ENCODE measurements at places on chromosomes 2 and 18.

DNA sequence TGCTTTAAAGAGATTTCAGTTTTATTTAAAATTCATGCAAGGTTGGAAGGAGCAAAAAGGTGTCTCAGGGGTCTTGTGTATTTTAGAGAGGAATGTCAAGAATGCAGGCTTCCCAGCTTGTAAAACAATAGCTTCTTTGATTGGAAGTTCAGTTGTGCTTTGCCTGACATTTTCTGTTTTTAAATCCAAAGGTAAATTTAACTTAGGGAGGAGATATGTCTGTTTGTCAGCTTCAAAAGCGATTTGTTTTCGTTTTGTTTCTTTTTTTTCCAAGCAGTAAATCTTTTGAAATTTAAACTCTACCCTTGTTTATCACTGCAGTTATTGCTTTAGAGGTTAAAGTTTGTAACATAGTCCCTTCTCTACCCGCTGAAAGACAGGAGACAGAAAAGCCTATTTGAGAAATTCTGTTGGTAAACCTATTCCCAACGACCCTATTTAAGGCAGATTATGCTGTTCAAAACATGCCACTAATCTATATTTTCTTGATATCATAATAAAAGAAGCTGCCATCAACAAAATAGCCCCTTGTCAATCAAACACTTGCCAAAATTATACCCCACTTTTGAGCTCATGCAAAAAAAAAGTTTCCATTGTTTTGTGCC lies 639.6 kb downstream of the IRS1 start:
- DNase-seq, result no peak

- no peak for DNase-seq
Measured at GRCh38 chr2:230774348-230774951, 61.8 kb downstream of the CAB39 start.

DNA sequence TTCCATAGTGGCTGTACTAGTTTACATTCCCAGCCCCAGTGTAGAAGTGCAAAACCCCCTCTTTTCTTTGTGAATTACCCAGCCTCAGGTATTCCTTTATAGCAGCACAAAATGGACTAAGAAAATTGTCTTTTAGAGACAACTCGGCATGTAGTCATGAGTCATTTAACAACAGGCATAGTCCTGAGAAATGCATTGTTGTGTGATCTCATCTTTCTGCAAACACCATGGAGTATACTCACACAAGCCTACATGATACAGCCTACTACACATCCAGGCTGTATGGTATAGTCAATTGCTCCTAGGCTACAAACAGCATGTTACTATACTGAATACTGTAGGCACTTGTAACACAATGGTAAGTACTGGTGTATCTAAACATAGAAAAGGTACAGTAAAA lies 44.4 kb upstream of the MBP start:
- DNase-seq, result no peak

DNA sequence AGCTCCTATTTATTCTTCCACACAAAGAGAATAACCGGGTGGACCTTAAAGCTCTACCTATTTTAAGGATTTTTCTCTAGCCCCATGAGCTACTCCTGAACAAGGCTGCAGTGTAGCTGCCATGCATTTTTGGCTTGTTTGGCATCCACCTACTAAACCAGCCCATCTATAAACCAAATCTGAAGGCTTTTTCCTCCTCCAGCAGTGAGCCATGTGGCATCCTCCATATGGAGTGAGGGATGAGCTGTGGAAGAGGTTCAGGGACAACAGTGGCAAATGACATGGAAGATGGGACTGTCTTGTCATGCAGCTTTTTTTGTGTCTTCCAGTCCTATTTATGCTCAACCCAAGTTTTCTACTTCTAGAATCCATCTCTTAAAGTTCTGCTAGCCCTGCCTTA lies 100.2 kb downstream of the GALNT3 start:
- no peak for DNase-seq

GRCh38 chr2:174692256-174692919 lies 71.9 kb downstream of the CHRNA1 start:
- DNase-seq, result no peak

DNA sequence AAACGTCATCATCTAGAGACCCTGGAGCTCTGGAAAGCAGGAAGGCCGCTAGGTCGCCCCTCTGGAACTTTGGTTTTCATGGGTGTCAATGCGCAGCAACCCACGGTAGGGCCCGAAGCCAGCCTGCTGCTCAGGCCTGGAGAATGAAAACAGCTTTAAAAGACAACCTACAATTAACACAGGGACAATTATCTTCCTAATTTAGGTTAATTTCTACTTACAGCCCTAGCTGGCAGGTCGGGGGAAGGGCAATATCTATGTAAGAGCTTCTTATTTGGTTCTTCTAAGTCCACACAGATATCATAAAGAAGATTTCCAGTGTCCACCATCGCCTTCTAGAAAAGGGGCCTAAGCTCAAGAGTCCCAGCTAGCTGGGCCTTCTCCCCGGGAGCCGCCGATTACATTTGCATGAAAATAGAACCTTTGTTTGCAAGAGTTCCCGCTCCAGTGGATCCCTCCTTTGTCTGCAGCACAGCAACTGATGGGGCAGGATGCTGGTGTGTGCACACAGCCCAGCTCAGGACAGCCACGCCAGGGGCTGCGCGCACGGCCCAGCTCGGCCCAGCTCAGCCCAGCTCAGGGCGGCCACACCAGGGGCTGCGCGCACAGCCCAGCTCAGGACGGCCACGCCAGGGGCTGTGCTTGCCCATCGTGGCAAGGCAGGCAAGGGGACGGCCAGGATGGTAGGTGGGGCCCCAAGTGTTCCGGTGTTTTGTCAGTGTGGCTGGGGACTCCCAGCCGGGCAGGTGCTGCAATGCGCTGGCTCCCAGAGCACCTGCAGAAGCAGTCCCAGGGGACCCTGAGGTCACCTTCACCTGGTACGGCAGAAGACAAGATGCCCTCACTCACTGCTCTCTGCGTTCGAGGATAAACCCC lies 109.1 kb downstream of the HDAC4 start:
- DNase-seq, result no peak

DNA sequence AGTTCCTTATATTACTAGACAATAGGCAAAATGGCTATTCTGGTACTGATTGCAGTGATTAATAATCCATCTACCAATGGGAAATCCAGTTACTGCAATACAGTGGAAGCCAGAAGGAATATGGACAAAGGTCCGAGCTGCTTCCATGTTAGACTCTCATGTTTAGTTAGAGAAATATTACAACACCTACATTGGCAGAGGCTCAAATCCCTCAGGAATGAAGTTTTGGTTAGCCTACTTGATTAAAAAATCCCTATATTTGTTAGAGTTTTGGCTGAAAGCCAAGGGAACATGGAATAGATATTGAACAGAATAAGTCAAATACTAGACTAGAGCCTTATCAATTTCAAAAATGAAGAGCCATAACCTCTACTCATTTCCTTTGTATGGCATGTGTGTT lies 48.5 kb downstream of the ARL6IP6 start:
- no peak for DNase-seq

- no peak for DNase-seq
Measured at GRCh38 chr2:190950566-190950991, 63.4 kb downstream of the STAT1 start.

- DNase-seq, result no peak
Measured at GRCh38 chr2:100703739-100704138, 116.2 kb upstream of the NPAS2 start.

DNA sequence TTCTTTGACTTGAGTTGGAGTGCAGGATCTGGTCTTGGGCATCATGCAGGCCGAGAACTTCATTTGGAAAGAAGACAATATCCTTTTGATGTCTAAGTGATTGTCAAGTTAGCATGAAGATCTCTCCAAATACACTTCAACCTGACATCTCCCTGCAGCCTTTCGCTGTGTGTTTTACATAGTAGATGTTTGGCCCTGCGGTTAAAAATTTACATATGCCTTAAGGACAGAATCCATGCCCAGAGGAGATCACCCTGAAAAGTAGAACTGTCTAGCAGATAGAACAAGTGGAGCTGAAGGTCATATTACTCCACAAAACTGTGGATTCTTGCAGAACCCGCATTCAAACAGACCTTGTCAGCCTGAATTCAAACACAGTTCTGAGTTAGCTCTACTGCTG lies 409.9 kb downstream of the LPIN1 start:
- no peak for DNase-seq

GRCh38 chr18:26414901-26415440 lies 133.4 kb downstream of the KCTD1 start:
- no peak for DNase-seq

DNA sequence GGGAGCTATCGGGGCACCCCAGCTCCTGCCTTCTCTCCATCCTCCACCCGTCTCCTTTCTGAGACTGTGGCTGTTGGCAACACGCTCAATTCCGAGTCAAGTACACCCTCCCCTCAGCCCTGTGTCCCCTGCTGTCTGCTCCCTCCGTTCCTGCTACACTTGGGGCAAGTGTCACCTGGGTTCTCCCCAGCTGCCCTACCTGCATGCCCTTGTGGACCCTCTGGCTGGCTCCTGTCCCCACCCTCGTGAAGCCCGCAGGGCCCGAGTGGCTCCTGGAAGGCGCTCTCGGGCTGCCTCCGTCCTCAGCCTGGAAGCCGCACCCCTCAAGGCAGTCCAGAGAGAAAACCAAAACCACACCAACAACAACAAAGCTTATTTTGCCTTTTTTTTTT lies 33.9 kb downstream of the PDIA6 start:
- DNase-seq, result no peak

DNA sequence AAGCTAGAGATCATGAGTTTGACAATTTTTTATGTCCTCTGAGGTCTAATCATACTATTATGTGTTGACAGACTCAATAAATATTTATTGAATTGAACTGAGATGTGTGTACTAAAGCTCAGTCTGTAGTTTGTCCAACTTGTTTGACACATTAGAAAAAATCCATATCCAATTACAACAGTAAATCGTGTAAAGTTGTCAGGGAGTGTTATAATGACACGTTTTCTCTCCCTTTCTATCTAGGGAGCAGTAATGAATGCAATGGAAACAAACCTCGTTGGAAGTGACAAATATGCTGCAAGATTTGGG lies 28.4 kb downstream of the ITGA4 start:
- DNase-seq, result no peak

DNA sequence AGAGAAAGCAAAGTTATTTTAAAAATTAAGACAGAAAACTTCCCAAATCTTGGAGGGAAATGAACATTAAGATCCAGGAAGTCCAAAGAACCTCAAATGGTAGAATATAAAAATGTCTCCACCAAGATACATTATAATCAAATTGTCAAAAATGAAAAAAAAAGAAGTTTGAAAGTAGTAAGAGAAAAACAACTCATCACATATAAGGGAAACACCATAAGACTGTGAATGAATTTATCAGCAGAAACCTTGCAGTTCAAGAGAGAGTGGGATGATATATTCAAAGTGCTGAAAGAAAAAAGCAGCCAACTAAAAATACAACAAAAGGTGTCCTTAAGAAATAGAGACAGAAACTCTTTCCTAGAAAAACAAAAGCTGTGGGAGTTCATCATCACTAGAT lies 73.0 kb downstream of the L3MBTL4 start:
- DNase-seq, result no peak

DNA sequence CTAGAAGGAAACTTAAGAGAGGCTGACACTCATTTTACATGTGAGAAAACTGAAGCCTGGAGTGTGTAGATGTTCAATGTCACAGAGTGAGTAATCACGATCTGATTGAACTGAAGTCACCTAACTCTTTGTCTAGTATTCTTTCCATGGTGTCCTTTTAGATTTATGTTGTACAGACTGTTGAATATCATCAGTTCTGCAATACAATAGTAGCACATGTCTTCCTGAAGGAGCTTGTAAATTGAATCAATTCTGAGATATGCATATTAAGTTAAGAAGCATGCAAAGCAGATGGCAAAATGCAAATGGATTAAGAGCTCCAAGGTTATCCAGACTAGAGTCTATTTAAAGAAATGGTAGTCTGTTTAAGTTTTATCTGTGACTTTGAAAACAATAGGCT lies 484.9 kb upstream of the CRIM1 start:
- no peak for DNase-seq

GRCh38 chr18:75723521-75724340 lies 296.2 kb upstream of the SMIM21 start:
- no peak for DNase-seq

GRCh38 chr18:56407646-56408180 lies 230.7 kb downstream of the TXNL1 start:
- no peak for DNase-seq

DNA sequence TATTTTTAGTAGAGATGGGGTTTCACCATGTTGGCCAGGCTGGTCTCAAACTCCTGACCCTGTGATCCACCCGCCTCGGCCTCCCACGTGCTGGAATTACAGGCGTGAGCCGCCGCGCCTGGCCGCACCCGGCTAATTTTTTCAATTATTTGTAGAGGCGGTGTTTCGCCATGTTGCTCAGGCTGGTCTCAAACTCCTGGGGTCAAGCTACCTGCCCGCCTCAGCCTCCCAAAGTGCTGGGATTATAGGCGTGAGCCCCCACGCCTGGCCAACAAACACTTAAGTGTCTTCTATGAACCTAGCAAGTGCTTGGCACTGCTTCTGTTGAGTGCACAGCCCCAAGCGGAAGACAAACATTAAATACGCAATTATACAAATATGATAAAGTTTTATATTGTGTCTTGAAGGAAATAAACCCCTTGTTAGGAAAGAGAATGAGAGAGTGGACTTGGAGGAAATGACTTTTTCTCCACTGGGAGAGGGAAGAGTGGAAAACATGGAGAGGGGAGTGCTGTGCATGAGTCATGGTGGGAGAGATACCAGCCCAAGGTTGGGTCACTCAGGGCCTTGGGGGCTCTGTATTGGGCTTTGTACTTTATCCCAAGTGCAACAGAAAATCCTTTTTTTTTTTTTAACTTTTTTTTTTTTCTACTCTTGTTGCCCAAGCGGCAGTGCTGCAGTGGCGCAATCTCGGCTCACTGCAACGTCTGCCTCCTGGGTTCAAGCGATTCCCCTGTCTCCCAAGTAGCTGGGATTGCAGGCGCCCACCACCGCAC lies 41.4 kb upstream of the ACTR2 start:
- DNase-seq, result no peak

DNA sequence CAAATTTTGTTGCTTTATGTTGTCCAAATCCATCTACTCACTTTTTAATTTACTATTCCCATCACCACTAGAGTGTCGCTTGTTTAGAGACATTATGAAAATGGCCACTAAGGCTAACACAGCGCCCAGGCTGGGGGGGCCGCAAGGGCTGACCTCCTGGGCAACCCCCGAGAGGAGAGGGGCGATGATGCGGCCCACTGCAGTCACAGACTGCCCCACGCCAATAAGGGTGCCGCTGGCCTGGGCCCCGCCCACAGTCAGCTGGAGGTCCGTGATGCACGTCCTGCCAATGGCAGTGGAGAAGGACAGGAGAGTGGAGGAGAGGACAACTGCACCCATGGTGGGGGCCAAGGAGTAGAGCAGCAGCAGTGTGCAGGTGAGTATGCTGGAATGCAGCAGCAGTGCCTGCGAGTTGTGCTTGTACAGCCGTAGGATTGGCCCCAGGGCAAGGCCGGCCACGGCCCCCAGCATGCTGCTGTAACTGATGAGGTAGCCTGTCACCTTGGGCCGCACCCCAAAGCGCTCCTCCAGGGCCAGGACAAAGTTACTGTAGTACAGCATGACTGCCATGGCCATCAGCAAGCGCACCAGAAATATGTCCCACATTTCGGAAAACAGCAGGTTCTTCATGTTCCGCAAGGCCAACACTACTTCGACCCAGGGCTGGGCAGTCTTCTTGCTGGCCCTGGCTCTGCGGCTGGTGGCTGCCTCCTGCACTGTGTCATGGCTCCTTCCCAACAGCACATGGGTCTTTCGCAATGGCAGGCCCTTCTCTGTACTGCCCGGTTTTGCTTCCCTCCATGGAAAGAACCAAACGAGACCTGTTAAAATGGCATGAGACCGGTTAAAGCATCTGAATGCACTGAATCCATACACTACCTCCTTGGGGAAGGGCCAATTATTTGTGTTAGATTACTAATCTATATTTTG lies 43.2 kb upstream of the TMEM182 start:
- DNase-seq, result no peak

- DNase-seq, result no peak
Measured at GRCh38 chr2:149421791-149422190, 91.4 kb downstream of the LYPD6 start.

Data from Karpas-422 (cell line).